ENCODE measurements at places on chromosomes 4 and X. TPM values are rescaled to one million over a fixed set of nuclear protein-coding genes. Genes with fewer than 3 reads are reported as not detected.

DNA sequence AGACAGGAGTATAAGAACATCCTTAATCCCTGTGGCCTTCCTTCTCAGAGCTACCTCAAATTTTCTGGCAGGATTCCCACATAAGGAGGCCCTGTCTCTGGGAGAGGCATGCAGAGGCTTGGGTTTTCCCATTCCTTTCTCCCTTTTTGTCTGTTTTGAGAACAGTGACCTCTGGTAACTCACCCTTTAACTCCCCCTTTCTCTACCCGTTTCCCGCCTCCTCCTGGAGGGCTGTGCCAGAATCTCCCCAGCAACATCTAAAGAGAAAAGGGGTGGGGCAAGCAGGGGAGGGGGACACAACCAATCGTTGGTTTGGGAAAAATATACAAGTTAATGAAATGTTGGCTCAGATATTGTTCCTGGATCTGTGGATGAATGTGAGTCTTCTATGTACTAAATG lies 303.7 kb upstream of the IRS4 start:
- DNase-seq = no peak

DNA sequence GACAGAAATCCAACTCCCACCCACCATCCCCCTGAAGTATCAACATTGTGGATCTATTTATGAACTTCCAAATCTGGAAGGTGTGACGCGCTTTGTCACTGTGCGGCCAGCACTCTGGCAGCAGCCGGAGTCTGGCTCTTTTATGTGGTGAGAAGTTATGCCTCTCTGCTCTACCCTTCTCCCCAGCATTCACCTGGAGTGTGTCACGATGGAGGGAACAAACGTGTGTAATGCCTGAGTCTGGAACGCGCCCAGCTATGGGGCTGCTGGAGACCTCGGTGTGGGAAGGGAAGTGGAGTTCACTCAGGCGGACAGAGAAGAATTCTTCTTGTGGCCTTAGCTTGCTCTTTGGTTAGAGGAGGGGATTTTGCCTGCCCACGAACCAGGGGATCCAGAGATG lies 222.1 kb upstream of the RPL34 start:
- DNase-seq = no peak

- no peak for DNase-seq
These were observed 77.6 kb downstream of the NPFFR2 start for GRCh38 chr4:72109364-72109763.

- no peak for DNase-seq
These were observed 112.9 kb downstream of the AMMECR1 start for GRCh38 chrX:110204986-110205385.

DNA sequence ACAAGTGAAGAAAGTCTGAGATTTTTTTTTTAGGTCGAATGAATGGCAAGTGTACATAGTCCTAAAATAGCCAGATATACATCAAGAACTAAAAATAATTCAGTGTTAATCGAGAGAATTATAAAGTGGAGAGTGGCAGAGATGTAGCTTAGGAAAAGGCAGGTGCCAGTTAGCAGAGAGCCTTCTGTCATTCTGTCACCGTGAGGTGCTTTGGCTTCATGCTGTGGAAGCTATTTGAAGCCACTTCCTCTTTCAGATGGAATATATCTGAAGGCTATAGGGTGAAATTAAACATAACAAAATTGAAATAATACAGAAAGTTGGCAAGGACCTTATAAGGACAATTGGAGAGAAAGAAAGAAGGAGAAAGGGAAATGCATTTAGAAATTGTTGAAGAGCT lies 756.3 kb downstream of the CCSER1 start:
- no peak for DNase-seq

DNA sequence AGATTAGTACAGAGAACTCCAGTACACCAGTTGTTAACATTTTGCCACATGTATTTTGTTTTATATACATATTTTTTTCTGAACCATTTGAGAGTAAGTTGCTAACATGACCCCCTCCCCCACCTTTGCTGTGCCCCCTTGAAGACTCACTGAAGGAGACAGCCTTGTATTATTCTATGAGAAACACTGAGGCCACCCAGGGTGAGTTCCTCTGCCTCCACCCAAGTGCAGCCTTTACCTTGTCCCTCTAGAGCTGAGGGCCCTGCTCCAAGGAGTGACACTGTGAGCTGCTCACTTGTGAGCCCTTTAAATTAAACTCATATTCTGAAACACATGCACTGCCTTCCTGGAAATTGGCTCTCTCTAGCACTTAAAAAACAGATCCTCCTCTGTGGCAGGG lies 21.1 kb downstream of the KIT start:
- no peak for DNase-seq

DNA sequence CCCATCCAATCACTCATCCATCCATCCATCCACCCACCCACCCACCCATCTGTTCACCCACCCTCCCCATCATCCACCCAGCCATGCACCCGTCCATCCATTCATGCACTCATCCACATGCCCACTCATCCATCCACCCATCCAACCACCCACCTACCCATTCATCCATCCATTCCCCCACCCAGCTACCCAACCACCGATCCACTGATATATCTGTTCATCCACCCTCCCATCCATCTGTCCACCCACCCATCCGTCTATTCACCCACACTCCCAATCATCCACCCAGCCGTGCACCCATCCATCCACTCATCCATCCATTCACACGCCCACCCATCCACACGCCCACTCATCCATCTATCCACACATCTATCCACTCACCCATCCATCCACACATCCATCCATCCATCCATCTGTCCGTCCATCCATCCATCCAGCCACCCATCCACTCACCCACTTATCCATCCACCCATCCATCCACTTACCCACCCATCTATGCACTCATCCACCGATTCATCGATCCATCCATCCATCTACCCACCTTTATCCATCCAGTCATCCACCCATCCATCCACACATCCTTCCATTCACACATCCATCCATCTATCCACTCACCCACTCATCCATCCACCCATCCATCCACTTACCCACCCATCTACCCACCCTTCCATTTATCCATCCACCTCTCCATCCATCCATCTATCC lies 28.4 kb downstream of the ASMTL start:
- no peak for DNase-seq

DNA sequence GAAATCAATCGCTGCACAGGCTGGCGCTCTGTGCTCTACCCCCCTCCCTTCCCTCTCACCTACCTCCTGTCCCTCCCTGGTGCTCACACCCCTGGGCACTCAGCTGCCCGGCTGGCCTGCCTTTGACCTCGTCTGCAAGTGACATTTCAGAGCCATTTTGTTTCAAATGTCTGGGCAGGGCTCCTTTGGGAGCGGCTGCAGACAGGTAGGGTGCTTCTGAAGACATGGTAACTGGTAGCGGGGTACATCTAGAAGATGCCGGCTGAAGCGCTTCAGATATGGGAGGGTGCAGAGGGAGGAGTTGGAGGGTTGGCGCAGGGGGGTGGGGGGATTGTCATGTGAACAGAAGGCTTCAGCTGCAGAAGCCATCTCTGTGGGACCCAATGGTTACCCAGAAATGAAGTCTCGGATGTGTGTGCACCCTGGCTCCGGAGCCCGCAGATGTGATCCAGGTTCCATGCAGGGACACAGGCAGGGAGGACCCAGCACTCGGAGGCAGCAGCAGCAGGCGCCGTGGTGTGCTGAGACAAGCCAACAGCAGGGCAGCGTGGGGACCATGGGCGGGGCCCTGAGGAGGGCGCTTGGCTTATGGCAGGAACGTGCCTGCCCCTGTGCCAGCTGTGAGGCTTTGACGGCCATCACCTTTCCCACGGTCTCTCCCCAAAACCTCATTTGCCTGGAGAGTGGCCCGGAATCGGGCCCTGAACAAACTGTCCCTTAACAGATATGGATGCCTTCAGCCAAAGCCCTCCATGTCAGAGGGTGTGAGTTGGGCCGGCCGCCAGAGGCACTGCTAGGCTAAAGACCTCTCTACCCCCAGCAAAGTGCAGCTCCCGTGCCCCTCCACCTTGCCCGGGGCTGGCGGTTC lies 7.6 kb upstream of the DUSP9 start:
- no peak for DNase-seq

DNA sequence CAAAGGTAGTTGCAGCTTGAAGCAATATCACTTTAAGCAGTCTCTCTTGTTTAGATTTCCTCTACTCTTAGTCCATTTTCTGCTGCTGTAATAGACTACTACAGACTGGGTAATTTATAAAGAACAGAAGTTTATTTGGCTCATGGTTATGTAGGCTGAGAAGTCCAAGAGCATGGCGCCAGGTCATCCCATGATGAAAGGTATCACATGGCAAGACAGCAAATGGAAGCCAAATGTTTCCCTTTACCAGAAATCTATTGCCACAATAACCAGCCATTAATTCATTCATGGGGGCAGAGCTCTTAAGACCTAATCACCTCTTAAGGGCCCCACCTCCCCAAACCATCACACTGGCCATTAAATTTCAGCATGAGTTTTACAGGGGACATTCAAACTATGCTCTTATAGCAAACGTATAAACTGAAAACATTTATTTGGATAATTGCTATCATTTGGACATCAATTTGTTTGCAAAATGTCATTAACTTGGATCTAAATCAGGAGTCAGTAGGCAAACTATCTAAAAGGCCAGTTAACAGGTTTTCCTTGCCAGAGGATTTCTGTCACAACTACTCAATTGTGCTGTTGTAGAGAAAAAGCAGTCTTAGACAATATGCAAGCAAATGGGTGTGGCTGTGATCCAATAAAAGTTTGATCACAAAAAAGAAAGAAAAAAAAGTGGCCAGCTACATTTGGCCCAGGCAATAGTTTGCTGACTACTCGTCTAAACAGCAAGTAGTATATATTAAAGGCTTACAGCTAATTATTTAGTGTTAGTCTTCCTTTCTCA lies 75.7 kb upstream of the GUCY1A1 start:
- no peak for DNase-seq

DNA sequence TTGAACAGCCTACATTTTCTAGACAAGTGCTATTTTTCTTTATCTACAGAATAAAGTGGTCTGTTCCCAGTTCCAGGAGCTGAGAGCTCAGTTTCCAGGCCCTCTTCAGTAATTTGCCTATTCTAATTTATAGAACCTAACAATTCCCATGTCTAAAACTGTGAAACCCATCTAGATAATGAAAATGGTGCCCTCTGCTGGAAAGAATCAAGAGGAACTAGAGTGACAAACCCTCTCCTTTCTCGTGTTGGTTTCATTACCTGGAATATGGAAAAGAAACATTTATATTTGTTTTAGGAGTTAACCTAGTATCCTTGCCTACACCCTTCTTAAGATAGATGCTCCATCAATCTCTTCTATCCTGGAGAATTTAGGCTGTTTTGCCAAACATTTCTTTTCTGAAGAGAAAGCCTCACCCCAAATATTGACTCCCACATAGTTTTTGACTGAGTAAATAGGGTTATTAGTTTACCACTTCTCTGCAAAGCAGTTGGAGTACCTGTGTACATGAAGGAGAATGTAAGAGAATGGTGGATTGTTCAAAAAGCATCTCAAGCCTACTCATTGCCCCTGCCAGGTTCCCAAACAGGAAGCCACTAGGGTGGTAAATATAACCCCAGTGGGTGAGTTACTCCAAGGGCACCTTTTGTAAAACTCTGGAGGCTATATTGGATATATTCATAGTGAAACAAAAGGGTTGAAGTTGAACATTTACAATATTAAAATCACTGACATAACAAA lies 121.6 kb downstream of the RASL11B start:
- no peak for DNase-seq

- DNase-seq = no peak
These were observed 78.1 kb downstream of the GALNT7 start for GRCh38 chr4:173246719-173247118.

DNA sequence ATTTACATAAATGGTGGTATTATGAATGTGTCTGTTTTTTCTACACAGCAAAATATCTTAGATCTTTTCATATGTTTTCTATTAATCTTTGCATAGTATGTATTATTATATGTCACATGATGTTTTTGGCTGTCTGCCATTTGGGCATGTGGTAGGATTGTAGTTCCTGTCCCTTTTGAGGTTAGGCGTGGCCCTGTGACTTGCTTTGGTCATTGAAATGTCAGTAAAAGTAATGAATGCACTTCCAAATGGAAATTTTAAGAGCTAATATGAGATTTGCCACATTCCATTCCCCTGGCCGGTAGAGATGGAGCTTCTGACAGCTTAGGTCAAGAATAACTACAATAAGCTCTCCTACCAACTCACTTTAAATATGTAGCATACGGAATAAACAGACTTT lies 45.1 kb downstream of the JADE3 start:
- DNase-seq = no peak

TMLHE gene
- 10.0 TPM for total RNA-seq

CENPVL2 gene
- total RNA-seq = not detected

Data from CD8-positive, alpha-beta memory T cell (primary cell).